Stimulated activated CD8-positive, alpha-beta memory T cell treated with anti-CD3 and anti-CD28 coated beads, Interleukin-4, amount 100 ng/mL, for 4 hours (primary cell): ENCODE measurements at places on chromosomes 6 and 20.

GRCh38 chr6:131223416-131223815, 88.1 kb downstream of the AKAP7 start:
- no peak for DNase-seq

DNA sequence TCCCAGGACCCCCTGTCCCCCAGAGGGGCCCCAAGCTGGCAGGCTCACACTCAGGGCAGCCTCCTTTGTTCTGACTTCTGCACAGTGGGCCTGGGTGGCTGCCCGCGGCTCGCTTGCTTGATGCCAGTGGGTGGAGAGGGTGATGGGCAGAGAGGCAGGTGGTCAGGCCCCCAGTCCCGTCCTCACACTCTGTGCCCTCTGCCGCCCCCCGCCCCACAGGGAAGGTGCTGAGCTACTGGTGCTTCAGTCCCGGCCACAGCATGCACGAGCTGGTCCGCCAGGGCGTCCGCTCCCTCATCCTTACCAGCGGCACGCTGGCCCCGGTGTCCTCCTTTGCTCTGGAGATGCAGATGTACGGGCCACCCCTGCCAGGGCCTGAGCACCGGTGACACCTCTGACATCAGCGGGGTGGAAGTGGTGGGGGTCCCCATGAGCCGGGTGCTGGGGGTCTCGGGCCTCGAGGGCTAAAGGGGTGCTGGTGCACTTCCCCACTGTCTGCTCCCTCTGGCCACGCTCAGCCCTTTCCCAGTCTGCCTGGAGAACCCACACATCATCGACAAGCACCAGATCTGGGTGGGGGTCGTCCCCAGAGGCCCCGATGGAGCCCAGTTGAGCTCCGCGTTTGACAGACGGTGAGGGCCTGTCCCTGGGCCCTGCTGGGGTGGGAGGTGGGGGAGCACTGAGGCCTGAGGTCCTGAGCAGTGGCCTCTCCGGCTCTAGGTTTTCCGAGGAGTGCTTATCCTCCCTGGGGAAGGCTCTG, 8.9 kb upstream of the TNFRSF6B start:
- DNase-seq, result no peak

GRCh38 chr6:35496841-35497570, at the start of gene TEAD3:
TEAD3 (minus strand) TSS chr6:35497079.
- DNase-seq, result no peak

DNA sequence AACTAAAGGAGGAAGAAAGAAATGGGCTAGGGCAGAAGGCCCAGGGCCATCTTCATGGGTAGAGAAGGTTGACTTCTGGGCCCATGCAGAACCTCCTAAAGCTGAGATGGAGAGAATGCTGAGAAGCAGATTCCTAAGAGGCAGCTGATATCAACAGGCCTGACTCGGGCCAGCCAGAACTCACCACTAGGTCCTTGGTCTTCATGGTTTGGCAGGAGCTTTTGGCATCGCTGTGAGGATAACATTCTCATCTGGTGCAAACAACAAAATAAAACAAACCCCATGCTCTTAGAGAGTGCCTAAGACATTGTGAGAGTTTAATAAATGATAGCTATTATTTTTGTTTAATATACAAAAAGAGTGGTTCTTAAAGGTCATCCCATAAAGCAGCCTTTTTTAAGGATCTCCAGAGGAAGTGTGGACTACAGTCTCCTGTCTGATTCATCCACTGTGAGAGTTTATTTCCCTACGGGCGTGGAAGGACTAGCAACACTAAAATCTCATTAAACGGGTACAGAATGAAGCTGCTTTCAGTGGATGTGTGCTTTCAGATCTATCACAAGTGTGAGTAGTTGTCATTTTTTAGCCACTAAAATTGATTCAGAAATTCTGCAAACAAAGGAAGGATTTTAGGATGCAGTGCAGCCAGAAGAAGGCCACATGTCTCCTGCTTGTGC, 160.0 kb downstream of the PLCB4 start:
- DNase-seq, result no peak

DNA sequence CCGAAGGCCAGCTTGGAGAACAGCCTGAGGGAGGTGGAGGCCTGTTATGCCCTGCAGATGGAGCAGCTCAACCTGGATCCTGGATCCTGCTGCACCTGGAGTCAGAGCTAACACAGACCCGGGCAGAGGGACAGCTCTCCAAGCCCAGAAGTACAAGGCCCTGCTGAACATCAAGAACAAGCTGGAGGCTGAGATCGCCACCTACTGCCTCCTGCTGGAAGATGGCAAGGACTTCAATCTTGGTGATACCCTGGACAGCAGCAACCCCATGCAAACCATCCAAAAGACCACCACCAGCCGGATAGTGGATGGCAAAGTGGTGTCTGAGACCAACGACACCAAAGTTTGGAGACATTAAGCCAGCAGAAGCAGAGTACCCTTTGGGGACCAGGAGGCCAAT, 223.5 kb upstream of the ID4 start:
- no peak for DNase-seq

- DNase-seq, result no peak
Observed at GRCh38 chr20:36472637-36473090, 68.7 kb upstream of the MYL9 start.

DNA sequence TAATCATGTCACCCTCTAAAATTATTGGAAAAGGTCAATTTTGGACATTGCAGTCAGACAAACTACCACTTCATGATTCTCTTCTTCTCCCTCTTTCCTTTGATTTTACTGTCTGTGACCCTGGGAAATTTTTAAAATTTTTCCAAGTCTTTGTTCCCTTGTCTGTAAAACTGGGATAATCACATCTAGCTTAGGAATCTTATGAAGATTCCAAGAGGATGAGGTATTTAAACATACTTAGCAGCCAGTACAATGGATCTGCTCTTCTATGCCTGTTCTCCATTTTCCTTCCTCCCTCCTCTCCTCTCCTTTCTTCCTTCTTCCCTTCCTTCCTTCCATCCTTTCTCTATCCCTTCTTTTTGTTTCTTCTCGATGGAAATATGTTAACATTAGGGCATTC, 651.6 kb upstream of the MARCKS start:
- DNase-seq, result no peak

GRCh38 chr6:55443238-55444134, 116.2 kb downstream of the GFRAL start:
- no peak for DNase-seq

DNA sequence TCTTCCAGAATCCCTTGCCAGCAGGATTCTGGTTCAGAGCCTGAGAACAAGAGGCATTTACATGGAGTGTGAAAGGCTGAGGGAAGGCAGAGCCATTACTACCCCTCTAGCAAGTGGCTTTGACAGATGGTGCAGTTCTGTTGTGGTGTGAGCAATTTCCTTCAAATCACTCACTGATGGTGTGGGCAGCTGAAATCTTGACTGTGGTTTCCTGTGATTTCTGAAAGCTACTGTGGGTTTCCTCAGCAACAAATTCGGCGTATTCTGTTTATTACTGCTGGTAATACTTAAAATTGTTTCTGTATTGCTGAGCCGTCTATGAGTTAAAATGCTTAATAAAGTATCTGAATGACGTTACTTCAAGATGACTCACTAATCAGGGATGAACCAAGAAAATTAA, 181.5 kb upstream of the TCF21 start:
- no peak for DNase-seq

DNA sequence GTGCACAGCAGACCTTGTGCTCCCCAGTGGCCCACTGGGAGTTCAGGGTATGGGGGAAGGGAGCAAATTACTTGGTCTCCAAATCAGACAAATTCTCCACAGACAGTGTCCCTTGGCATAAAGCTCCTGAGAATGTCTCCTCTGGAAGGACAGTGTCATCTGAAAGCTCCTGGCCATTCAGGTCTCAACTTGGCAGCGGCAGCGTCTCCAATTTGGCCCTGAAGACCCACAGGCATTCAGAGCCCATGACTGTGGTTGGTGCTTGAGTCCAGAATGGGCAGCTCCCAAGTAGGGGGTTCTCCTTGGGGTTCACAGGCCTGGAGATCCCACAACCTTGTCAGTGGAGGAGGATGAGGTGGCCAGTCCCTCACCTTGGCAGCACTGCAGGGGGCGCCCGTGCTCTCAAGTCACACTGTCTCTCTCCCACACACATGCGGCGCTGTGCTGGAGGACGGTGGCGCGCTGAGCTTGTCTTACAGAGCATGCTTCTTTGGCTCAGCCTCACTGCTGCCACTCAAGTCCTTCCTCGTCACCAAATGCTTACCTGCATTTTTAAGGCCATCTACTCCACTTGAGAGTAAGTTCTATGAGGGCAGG, 20.7 kb downstream of the DYNLRB1 start:
- DNase-seq, result no peak

DNA sequence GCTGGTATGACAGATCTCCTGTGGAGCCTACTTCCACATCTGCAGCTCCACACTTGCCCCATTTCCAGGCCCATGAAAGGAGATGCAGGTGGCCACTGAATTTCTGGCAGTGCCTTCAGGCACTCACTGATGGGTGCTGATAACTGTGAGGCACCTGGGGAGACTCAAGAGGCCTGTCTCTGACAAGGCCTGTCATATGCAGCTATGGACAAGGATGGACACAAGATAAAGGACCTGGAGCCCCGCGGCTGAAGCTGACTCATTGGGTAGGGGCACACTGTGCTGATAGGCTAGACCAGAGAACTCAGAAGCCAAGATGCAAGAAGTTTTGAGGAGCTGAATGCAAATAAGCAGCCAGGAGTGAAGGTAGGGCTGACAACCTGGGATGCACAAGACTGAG, 81.0 kb upstream of the LRFN2 start:
- DNase-seq, result no peak

DNA sequence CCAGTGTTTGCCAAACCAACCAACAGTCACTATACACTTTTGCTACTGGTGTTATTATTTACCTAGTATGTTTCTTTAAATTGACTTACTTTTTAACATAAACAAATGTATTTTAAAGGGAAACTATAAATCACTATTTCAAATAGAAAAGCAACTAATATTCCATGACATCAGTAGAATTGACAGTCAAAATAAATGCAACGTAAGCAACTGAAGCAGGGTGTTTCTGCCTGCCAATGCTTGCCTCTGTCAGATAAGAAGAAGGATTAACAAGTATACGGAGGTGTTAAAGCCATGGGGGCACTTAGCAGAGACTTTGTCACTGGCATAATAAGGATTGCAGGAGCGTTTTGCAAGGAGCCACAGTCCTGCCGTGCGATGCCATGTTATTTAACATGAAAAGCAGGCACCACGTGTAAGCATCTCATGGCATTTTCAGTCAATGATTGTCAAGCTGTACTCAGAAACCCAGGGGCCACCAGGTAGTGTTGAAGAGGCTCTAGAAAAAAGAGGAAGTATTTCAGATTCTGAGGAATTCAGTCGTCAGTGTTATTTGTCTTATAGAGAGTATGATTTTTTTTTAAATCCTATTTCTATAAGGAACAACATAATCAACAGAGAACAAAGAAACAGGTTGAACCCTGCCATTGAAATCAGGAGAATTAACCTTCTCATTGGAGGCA, 131.7 kb downstream of the BFSP1 start:
- no peak for DNase-seq

- DNase-seq, result no peak
Observed at GRCh38 chr20:32585011-32585585, at the start of gene NOL4L. NOL4L (minus strand) TSS chr20:32585333; CDS start chr20:32584890, 443 bp downstream.

DNA sequence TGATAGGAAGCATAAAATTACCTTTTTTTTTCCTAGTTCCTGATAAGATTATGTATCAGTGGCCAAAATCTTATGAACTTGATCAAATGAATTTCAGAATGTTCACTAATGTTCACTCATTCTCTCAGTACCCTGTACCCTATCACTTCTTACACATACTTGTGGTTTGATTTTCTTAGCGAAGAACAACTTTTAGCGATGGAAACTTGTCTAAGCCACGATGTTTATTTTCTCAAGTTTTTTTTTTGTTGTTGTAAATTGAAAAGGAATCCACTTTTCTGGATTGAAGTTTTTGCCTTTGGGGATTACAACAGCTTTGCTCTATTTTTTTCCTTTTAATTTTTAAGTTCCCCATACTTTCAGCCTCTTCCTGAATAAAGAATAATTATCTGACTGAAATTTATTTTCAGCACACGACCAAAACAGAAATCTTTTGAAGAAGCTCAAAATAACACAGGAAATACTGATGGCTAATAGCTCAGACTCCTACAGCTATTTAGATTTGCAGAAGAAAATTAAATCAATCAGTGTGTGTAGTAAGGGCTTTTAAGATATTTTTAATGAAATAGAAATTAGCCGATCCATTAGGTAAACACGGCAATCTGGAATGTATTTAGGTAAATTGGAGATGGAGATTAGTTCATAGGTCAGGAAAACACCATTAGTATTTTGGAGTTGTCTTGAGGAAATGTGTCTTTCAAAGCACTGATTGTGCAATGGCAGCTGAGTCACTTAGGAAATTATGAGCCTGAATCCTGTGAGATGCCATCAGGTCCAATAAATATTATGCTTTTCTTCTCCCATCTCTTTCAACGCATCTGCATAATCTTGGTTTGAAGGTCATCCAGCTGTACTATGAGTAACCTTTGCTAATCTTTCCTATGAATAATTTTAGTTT, 217.5 kb downstream of the GJA1 start:
- DNase-seq, result no peak

DNA sequence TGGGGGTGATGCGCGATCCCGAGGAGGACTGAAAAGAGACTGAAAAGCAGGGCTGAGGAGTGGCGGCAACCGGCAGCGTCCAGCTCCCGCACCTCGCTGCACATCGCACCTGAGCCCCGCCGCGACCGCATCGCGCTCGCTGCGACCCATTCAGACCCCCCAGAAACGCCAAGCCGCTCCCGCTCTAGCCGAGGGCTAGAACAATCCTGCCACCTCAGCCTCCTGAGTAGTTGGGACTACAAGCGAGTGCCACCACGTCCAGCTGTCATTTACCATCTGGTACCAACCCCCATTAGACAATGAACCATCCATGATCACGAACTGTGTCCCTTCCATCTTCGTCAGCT, 33.2 kb downstream of the HLA-A start:
- no peak for DNase-seq

DNA sequence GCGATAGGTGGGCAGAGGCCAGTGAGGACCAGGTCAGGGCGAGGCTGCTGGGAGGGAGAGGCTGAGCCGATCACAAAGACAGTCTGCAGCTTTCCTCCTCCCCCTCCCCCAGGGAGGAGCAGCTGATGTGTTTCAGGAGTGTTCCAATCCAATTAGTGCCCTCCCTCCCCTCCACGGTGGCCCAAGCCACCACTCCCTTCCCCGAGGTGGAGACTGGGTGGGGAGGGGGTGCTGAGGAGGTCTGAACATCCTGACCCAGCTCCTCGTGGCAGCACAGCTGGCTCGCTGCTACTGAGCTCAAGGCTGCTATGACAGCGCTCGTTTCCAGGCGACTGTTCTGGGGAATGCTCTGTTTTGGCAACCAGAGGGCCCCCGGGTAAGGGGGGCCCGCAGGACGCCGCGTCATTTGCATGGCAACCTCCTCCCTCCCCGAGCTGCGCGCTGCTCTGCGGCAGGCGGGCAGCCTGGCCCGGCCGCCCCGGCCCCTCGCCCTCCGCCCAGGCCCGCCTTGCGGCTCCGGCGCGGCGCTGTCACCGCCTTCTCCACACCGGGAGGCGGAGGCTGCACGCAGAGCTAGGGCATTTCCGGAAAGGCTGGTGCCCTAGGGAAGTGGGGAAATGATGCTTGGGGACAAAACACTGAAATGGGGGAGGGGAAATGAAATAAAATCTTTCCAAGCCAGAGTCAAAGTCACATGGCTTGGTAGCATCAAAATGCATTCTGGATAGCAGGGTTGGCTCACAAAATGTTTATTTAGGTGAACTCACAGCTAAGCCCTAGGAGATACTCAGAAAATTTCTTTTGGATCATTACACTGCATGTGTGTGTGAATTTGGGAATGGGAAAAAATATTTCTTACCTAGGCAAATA, 67.4 kb upstream of the PIM1 start:
- DNase-seq, result peak; percentile 36
